Renal cortical epithelial cell (primary cell): ENCODE measurements at places on chromosomes 5 and 9.

- DNase-seq: no peak
Measured at GRCh38 chr5:66527478-66528035, 68.6 kb upstream of the MAST4 start.

DNA sequence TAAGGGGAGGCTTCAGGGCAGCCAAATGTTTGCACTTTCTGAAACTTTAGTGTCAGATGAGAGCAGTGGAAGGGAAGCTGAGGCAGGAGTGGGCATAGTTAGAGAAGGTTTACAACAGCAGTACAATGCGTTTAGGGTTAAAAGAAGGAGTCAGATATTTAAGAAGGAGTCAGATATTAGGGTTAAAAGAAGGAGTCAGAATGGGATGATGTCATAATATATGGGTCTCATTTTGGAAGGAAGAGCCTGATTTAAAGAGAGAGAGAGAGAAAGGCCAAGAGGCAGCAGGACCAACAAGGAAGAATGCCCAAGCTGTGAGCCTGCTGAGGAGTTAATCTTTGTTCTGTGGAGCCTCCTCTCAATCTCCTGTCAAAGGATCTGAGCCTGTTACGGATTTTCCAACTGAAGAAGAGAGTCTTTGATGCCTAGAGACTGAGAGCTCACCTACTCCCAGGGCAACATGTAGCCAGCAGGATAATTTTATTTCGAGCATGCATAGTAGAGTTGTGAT, 9.5 kb downstream of the ISL1 start:
- no peak for DNase-seq

DNA sequence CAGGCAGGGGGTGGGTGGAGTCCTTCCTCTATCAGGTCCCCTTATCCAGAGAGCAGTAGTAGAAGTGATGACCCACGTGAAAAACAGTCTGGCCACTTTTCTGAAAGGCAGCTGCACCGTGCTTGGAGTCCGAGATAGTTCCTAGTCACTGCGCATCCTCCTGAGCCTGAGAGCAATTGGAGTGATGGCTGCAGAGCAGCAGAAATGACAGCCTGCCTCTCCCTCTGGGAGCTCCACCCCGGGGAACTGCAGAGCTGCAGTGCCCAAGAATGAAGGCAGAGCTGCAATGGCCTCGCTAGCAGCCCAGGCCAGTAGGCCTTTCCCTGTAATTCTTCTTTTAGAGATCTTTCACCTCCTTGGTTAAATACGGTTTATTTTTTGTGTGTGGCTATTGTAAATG, 82.6 kb downstream of the CETN3 start:
- no peak for DNase-seq

GRCh38 chr5:81391-82021, 10.5 kb upstream of the PLEKHG4B start:
- DNase-seq: no peak

GRCh38 chr5:177107159-177107558, 20.4 kb downstream of the FGFR4 start:
- no peak for DNase-seq

DNA sequence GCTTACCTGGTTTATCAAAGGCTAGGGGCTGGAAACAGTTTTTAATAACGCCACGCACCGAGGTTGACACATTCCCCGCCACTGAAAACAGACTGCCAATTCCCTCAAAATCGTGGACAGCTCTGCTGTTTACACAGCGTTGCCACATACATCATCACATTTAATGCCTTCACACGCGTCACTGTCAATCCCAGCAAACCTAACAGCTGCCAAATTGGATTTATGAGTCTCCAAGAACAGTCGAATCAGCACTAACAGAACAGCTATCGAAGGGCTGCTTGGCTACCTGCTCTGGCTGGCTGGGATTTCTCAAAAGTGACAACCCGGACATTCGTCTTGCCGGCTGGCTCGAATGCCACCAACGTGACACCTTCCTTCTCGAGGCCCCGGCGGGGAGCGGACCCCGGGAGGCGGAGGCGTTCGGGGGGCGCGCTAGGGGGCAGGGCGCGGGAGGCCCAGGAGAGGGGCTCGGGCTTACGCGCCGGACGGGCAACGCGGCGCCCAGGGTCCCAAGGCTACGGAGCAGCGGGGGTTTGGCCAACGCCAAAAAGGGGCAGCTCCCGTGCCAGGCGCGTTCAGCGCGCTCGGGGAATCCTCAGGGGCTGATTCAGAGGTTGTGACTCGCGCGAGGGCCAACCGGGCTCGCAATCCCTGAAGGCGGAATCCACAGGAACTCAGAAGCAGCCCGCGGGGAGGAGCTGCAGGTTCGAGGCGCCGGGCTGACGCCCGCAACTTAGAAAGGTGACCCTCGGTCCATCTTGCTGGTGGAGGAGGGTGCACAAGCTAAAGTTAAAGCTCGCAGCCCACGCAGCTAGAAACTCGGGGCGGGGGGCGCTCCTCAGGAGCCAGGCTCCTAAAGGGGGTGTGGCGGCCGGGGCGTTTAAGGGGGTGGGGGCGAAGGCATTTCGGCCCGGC, 1.2 kb downstream of the CDC14B start:
- DNase-seq: peak; percentile 63

DNA sequence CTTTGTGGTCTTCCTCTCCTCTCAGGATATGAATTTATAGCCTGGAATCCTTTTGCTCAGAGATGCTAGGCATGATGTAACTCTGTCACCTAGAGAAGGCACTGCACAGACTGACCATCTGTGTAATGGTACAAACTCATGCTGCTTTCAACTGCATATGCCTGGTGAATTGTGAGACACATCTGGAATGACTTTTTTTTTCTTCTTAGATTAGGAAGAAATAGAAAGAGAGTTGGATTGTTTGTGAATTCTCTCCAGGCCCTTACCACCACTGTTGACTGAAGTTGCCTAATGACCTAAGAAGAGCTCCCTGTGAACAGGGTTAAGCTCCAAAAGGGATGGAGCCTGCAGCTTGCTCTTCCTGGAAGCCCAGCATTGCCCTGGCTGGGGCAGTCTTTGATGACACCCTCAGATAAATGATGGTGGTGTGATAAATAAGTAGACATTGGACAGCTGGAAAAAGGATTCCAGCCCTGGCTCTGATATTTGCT, 47.8 kb upstream of the TRIM32 start:
- no peak for DNase-seq

DNA sequence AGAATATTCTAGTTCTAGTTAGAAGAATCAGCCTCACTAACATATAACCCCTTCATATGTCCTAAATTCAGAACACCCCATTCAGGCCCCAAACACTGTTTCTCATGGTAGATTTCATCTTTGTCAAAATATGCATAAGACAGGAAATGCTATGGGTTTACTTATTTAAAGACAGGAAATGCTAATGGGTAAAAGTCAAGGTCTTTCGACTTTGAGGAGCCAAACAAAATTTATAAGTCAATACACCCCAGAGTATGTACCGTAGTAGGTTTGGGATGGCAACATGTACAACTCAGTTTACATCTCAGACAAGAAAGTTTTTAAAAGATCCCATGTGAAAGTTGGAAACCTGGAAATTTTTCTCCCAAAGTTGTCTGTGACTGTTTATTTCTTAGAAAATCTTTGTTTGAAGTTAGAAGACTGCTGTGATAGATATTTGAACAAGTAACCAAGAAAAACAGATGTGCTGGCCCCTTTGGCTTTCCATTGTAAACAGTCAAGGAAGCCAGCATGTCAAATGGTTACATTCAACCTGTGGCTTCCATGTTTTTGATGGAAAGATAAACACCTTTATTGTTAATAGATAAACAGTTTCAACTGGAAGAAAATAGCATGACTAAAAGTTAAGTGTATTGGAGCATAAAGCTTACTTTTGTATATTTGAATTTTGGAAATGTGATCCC, 102.2 kb downstream of the INIP start:
- DNase-seq: no peak
